Neuronal stem cell (in vitro differentiated cells): ENCODE measurements at places on chromosomes 3 and 15.

- peak overlapping the region; percentile 98 for H3K4me3 ChIP-seq
- H3K27me3 ChIP-seq, result no peaks in the 10 kb centered on the region
- DNase-seq, result no peak
Measured at GRCh38 chr3:9732740-9733115, 1.2 kb downstream of the BRPF1 start.

DNA sequence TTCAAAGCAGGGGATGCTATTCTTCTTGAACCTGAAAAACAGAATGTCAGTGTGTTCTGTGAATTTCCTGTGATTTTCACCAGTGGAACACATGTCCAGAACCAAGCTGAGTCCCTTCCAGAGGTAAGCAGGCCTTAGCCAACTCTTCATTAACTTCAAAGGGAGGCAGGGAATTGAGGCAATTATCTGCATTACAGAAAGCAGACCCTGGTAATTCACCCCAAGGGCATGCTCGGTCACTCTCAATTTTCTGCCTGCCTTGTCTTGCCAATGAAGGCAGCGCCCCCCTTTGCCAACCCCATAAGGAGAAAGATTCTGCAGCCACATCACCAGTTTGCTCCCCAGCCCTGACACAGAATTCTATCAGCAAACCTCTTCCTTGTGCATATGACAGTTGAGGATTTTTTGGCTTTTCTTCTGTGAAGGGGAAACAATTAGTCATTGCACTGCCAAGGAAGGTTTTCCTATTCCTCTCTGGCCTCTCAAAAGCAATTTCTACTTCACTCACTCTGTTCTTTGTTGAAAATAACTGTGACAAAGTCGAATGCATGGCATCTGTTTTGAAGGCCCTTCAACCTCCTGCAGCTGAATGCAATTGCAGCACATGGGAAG lies 85.3 kb downstream of the HHLA2 start:
- no peak overlapping the region for H3K4me3 ChIP-seq
- no peak for DNase-seq
- no peaks in the 10 kb centered on the region for H3K27me3 ChIP-seq

- H3K27me3 ChIP-seq, result no peaks in the 10 kb centered on the region
- H3K4me1 ChIP-seq, result no peaks in the 10 kb centered on the region
- no peak overlapping the region for H3K27ac ChIP-seq
- DNase-seq, result peak; percentile 26
- no peak overlapping the region for H3K4me3 ChIP-seq
Measured at GRCh38 chr15:73127302-73127936, 75.2 kb downstream of the NEO1 start.

DNA sequence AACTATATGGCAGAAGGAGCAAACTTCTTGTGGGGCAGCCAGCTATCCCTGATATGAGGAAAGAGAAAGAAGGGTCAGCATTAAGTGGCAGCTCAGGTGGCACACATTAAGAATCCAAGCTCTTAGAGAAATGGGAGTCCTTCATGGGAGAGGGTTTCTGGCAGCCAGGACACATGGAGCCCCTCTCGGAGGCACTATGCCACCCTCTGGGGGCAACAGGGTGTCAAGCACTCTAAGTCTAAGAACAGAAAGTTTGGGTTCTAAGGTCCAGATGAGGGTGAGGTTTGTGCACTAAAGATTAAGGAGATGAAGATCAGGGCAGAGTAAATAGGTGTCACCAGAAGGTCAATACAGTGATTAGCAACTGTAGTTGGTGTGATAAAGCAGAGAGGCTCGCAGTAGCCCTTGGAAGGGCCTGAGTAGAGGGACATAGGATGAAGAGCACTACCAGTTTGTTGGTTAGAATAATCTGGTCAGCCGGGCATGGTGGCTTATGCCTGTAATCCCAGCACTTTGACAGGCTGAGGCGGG lies 89.3 kb downstream of the ST6GAL1 start:
- no peaks in the 10 kb centered on the region for H3K27me3 ChIP-seq
- H3K4me3 ChIP-seq, result no peak overlapping the region
- no peaks in the 10 kb centered on the region for H3K4me1 ChIP-seq
- peaks cover 5% of the 10 kb centered on the region for H3K36me3 ChIP-seq
- H3K27ac ChIP-seq, result no peak overlapping the region

- H3K36me3 ChIP-seq, result no peaks in the 10 kb centered on the region
- no peak overlapping the region for H3K4me3 ChIP-seq
- no peak for DNase-seq
- no peak overlapping the region for H3K27ac ChIP-seq
Measured at GRCh38 chr3:49638445-49638844, 35.7 kb upstream of the APEH start.

DNA sequence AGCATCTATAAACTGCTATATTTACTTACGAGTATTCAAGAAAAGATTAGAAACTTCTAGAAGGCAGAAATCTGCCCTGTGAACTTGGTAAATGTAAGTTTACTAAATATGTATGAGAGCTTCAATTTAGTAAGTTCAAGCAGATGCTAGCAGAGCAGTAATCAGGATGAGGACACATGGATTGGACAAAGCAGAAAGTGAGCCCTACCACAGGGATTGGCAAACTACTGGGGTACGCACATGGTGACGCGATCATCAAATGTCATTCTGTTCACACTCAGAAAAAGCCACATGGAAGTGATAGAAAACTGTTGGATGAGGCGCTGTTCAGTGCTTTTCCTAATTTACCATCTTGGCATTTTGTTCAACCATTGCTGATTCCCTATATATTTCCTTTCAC lies 360.2 kb upstream of the ZNF385D start:
- no peak for DNase-seq
- H3K36me3 ChIP-seq, result no peaks in the 10 kb centered on the region
- no peaks in the 10 kb centered on the region for H3K4me1 ChIP-seq
- no peaks in the 10 kb centered on the region for H3K27me3 ChIP-seq

DNA sequence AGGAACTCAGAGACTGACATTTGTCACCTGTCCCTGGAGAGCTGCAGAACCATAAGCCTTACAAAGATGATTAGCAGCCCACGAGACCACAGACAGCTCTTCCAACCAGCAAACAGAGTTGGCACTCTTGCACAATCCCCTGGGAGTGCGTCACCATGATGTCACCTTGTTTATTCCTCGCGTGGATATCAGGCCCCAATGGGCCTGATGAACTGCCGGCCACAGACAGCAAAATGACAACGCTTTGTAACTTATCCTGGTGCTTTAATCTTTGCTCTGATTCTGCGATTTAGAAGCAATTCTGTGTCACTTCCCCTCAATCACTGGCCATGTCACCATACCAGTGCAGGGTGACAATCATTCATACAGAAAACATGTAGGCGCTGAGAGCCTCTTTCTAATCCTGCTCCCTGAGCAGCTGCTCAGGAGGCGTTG lies 89.2 kb downstream of the TAMM41 start:
- H3K27ac ChIP-seq, result no peak overlapping the region
- no peaks in the 10 kb centered on the region for H3K36me3 ChIP-seq
- no peaks in the 10 kb centered on the region for H3K27me3 ChIP-seq
- peaks cover 12% of the 10 kb centered on the region for H3K4me1 ChIP-seq
- DNase-seq, result no peak
